ENCODE measurements at places on chromosomes 3 and 15.

GRCh38 chr15:57705746-57706404 lies 639 bp upstream of the POLR2M start:
- no peak for DNase-seq

DNA sequence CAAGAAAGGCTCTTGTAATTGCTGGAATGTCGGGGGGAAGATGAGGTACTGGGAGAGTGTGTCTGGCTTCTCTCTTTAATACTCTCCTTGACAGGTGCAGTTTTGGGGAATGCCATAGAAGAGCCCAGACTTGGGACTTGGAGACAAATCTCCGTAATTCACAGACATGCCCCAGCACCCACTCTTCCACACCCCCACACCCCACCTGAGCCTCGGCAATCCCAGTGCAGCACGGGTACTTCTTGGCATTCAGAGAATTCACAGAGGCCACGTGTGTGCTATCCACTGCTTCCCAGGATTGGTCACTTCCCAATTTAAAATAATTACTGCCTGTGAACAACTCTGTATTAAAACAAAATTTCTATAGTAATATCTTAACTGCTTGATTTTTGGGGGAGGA lies 43.9 kb downstream of the TRIM71 start:
- no peak for DNase-seq

DNA sequence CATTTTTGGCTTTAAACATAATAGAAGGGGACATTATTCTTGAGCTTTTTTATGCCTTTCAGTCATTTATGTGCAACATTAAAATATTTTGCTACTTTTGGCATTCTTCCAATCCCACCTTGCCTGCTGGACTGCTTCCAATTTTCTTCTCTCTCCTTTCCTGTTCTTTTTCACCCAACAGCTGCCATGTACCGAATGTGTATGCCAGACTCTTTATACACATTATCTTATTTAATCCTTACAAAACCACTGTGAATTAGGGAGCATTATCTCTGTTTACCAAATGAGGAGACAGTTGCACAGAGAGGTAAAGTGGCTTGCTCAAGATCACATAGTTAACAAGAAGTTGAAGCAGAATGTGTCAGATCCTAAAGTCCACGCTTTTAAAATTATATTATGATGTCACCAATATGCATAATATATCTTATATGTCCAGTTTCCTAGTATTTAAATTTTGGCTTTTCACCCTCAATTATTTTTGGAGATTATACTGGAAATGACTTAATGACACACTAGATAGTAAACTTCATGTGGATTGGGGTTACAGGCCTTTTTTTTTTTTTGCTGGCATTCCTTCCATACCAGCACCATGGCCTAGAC lies 231.5 kb downstream of the THRB start:
- DNase-seq, result no peak

DNA sequence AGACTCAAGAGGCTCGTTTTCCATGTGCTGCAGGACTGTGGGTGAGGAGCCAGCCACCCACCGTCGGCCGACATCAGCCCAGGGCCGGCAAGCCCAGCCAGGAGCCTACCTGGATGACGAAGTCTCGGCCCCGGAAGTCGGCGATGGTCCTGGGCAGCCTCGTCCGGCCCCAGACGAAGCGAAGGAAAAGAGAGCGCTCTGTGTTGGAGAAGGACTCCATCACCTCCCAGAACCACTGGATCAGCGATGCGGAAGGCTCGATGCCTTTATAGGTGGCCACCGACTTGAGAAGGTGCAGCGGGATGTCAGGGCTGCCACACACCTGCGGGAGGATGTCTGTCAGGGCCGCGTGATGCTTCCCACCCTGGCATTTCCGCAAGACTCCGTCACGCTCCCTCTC lies 13.8 kb upstream of the OCA2 start:
- DNase-seq, result no peak

GRCh38 chr3:172249039-172249438 lies 199.2 kb downstream of the GHSR start:
- DNase-seq, result no peak

GRCh38 chr3:59436164-59436958 lies 386.5 kb upstream of the CFAP20DC start:
- no peak for DNase-seq

DNA sequence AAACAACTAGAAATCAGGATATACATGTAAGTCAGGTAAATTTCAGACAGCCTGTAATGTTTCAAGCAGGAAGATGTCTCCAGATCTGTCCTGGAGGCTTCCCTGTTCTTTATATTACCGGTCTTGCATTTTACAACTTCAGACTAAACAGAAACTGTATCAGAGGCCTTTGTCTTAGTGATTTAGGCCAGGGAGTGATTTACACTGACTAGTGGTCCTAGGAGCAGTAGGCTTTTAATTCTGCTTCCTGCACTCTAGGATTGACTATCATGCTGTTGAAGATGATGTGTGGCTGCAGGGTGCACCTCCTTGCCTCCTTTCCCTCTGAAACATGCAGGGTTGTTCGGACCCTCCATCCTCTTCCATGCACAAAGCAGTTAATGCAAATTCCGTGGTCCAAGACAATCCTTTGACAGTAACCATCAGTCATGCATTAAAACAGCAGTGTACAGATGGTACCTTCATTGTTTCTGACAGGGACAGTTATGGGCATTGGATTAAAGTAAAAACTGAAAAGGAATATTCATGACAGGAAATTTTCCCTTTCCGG lies 27.6 kb downstream of the CHRNA7 start:
- no peak for DNase-seq

- no peak for DNase-seq
Observed at GRCh38 chr3:98359250-98359649, 5.6 kb downstream of the OR5K4 start.

GRCh38 chr15:22240403-22240802 lies 160.1 kb downstream of the OR4M2 start:
- no peak for DNase-seq

- no peak for DNase-seq
Observed at GRCh38 chr15:57156210-57156884, 220.0 kb upstream of the CGNL1 start.

- no peak for DNase-seq
Observed at GRCh38 chr3:121994551-121994950, 27.5 kb downstream of the ILDR1 start.

- no peak for DNase-seq
Observed at GRCh38 chr15:53324061-53324460, 435.4 kb downstream of the WDR72 start.

DNA sequence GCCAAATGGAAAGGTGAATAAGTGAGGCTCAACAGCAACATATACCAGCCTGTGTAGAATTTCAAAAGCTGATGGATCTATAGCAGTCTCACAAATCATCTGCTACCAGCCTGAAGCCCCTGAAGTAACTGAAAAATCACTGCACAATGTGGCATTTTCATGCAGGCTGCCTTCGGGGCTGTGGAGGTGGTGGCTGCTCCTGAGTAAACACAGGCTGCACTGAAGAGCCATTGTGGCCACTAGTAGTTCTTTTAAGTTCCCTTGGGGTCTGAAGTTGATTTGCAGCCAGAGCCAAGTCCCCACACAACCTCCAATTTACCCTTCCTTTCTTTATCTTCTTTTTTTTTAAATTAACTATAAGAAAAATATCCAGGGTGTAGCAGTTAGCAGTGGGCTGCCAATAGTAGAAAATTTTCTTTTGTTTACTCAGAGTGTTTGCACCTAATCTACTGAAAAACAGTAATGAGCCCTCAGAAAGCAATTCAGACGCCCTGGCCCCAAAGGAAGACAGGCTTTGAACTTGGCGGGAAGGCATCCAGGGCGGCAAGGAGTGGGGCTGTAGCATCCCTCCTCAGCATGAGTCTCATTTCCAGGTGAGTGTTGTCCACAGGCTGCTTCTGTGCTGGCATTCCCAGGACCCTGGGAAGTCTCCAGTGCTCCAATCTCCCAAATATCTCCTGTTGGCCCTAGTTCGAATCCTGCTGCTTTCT lies 13.3 kb upstream of the SUSD5 start:
- no peak for DNase-seq

DNA sequence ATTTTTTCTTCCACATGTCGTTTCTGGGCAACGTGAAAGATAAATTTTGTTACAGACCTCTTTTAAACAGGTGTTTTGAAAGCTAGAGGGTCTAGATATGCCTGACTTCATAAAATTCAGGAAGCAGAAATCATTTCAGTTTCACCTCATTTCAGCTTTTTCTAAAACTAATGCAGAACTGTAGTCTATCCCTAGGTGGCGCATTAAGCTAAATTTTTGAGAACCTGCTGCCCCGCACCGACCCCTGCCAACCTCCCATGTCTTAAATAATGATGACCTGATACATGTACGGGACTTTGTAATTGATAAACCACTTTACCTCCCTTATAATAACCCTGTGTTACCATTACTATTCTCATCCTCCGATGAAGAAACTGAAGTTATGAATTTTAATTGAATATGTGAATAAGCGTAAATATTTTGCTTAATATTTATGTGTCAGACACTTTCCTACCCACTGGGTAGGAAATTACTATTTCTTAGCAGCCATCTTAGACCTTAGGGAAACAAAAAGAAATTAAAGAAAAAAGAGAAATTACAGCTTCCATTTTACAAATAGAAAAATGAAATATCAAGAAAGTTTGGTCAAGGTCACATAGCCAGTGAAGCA lies 78.7 kb upstream of the GCNT3 start:
- no peak for DNase-seq

DNA sequence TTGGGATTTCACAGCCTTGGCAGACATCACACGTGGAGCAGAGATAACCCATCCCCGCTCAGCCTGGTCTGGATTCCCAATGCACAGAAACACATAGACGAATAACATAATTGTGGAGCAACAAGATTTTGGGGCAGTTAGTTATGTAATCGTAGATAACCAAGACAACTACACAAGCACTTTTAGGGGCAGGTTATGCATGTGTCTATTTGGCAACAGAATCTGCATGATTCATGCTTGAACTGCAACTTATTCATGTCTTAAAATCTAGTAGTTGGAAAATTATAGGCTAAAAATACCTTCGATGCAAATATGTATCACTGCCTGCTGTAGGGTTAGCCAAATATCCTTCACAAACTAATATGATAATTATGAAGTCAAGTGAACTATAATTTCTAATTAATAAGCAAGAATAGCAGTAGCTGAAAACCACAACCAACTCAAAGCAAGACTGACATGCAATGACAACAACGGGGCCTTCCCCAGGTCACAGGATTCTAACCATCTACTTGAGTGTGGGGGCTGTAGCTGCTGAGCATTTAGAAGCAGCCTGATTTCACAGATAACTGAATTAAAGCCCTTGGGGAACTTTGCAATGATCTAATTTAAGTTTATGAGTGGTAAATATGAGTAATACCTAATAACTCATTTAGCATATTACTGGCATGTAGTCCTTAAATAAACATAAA lies 31.1 kb downstream of the DGKG start:
- no peak for DNase-seq

- no peak for DNase-seq
Observed at GRCh38 chr3:172217877-172218276, 178.5 kb downstream of the FNDC3B start.

DNA sequence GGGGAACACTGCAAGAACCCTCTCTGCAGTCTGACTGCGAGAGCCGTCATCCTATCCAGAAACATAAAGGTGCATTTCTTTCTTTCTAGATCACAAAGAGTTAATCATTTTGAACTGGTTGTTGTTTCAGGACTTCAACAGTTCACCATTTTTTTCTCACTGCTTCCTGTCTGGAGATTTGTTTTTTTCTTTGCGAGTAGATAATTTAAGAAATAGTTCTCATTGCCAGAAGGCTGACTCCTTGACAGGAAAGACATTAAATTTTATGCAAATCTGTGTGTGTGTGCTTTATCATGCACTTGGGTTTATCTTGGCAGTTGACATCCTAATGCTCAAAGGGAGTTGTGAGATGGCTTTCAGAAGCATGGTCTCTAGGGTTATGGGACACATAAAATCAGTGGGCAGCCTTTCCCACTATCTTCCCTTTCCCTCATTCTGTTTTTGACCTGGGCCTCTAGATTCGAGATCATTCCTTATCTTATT lies 123.5 kb upstream of the TBL1XR1 start:
- DNase-seq, result no peak

DNA sequence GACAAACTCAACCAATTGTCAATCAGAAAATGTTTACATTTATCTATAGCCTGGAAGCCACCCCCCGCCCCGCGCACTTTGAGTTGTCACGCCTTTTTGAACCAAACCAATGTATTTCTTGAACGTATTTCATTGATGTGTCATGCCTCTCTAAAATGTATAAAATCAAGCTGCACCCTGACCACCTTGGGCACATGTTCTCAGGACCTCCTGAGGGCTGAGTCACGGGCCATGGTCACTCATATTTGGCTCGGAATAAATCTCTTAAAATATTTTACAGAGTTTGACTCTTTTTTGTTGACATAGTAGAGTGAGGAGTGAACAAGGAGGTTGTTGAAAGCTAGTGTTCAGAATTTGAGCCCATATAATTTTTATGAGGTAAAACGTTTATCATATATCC lies 6.5 kb downstream of the MCTP2 start:
- no peak for DNase-seq

DNA sequence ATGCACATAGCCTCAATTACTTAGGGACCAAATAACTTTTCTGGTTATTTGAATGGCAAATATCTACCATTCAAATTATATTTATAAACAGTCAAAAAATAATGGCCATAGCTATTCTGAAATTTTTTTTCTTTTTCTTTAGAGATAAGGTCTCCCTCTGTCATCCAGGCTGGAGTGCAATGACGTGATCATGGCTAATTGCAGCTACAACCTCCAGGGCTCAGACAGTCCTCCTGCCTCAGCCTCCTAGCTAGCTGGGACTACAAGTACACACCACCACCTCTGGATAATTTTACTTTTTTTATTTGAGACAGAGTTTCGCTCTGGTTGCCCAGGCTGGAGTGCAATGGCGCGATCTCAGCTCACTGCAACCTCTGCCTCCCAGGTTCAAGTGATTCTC lies 16.6 kb downstream of the PPP1R2 start:
- DNase-seq, result no peak

GRCh38 chr15:38297623-38298388 lies 45.2 kb downstream of the SPRED1 start:
- DNase-seq, result no peak

- DNase-seq, result no peak
Observed at GRCh38 chr15:92336419-92336987, 57.2 kb upstream of the ST8SIA2 start.

- no peak for DNase-seq
Observed at GRCh38 chr15:70762469-70763119, 764 bp downstream of the UACA start.

DNA sequence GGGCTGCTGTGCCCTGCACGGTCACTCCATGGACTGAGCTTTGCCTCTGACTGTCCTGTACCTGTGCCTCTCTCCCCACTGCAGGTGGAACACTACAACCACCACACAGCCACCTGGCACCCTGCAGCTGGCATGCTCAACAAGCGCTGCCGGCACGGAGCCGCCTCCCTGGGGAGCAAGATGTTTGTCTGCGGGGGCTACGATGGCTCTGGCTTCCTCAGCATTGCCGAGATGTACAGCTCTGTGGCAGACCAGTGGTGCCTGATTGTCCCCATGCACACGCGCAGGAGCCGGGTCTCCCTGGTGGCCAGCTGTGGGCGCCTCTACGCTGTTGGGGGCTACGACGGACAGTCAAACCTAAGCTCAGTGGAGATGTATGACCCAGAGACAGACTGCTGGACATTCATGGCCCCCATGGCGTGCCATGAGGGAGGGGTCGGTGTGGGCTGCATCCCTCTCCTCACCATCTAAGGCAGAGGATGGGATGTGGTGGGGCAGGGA lies 37.3 kb upstream of the PTPN23 start:
- DNase-seq, result no peak

- DNase-seq, result no peak
Observed at GRCh38 chr15:95610945-95611344, 719.6 kb upstream of the NR2F2 start.

- DNase-seq, result no peak
Observed at GRCh38 chr15:90807074-90807785, 61.2 kb upstream of the FURIN start.
